ENCODE measurements at places on chromosomes 12 and 14.
A peak's percentile ranks its signal among the peaks of the same experiment; 100 is the strongest.

GRCh38 chr12:16272222-16272621 lies 5.3 kb downstream of the SLC15A5 start:
- DNase-seq: no peak

DNA sequence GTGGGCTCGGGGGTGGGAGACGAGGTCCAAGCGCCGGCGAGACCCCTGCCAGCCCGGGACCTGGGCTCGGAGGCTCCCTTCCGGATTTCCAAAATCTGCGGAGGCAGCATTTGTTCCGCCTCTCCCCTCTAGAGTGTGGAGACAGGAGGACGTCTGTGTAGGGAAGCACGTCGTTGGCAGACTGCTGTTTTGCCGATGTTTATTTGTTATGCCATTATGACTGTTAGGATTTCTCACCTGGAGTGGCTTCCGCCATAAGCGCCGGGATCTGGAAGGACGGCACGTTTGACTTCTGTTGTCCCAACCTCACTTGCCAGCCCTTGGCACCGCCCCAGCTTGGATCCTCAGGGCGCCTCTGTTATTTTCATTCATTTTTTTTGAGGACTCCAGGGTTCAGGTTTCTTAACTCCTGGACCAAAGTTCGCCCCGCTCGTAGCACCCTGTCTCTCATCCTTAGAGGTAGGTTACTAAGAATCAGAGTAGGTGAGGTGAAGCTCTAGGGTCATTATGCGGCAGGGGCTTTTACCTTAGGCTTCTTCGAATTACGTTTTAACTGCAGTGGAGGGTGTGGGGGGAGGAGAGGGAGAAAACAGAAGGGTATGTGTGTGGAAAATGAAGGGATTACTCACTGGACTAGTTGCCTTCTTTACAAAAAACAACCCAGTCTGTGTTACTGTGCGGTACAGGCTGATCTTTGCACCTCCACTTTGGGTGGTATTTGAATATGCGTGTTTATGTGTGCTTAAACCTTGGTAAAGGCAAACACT lies 547 bp upstream of the PYGL start:
- DNase-seq: peak; percentile 37

GRCh38 chr12:7351177-7351576 lies 47.3 kb downstream of the ACSM4 start:
- DNase-seq: no peak

DNA sequence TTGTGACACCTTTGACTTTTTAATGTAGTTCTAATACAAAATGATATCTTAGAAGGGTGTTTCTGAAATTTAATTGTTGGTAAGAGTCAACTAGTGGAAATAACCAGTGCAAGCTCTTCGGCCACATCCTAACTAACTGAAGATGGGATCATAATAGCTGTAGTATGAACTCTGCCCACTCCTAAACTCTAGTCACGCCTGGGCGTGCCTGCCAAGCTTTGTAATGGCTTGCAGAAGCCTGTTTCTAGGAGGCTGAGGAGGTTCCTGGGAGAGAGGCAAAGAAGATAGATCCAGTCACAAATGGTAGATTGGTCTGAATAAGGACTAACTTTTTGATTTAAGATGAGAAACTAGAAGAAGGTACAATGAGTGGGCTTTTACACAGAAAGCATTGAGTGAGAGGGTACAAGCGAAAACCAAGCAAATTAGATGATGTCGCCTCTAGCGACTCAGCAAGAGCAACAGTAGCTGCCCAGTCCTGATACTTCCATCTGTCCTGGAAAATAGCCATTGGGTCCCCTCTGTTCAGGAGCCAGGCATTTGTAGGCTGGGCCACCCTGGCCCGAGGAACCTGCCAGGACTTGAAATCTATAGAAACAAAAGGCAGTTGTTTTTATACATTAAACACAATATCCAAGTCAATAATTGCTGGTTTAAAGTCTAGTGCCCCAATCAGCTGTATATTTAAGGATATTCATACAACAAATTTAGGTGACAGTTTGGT lies 148.8 kb downstream of the SLC38A4 start:
- no peak for DNase-seq

DNA sequence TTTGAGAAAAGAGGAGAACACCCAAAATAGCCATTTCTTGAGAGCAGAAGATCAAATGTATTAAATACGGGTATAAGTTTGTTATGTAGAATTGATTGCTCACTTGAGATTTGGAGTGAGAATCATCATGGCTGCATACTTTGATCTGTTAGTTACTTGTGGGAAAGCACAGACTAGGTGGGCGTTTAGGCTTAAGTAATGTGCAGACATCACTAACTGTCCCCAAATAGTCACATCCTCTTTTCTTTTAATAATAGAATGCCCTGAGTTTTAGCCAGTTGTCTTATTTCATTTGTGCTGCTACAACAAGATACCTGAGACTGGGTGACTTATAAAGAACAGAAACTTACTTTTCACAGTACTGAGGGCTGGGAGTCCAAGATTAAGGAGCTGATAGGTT lies 14.3 kb upstream of the GTF2A1 start:
- DNase-seq: no peak

DNA sequence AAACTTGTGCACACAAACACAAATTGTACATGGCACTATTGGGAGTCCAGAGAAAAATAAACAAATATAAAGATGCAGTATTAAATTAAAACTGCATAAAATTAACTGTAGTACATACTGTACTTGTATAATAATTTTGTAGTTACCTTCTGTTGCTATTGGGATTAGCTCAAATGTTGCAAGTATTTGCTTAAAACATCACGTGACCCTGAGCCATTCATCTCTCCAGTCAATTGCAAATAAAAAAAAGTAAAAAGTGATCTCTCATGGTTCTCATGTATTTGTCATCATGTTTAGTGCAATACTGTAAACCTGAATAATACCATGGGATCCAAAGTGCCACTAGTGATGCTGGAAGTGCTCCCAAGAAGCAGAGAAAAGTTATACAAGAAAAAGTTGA lies 88.1 kb upstream of the NAV3 start:
- DNase-seq: no peak

DNA sequence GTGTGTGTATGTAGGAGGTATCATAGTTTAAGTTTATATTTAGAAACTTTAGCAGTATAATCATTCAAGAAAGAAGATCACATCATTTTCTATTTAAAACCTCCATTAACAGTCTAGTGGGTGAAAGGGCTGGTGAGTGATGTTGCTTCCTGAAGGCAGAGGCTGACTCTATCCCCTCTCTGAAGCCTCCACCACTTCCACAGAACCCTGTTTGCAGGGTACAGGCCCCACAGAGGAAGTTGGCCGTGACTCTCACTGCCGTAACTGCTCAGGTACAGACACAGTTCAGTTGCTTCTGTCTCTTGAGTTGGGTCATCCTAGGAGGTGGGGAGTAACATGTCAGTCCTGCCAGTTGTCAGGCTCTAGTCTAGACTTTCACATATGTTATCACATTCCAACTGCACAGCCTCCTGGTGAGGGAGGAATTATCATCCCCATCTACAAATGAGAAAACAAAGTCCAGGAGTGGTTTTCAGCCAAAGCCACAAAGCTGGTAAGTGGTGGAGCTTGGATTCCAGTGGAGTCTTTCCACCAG lies 31.5 kb downstream of the CFL2 start:
- peak; percentile 75 for DNase-seq

GRCh38 chr12:62694632-62695031 lies 228.0 kb downstream of the MON2 start:
- DNase-seq: no peak

DNA sequence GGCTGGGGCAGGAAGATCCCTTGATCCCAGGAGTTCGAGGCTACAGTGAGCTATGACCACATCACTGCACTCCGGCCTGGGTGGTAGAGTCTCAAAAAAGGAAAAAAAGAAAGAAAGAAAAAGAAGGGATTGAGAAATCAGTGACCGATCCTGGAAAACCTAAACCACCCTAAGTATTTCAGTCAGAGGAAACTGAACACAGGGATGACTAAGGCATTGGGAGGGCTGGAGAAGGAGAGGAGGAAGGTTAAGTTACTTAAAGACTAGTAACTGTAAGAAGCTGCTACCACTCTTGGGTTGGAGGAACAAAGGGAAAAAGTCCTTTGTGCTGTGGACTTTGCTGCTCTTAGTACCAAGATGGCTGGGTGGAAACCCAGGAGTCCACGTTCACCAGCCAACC lies 10.6 kb downstream of the HHIPL1 start:
- DNase-seq: no peak

DNA sequence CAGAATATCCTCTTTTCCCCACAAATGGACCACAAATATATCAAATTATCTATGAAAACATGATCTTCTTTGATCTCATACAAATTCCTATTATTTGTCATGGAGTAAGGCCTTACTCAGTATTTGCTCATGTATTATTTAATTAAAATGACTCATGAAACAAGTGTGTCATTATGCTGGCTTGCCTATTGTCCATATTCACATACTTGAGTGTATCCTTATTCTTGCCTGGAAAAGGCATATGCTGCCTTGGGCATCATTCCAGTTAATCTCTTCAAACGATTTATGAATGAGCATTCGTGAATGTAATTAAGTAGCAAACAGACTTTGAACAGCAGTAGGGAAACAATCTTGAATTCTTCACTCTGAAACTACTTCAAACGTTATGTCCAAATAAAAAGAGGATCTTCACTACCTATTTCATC lies 22.6 kb upstream of the SNRPF start:
- no peak for DNase-seq

DNA sequence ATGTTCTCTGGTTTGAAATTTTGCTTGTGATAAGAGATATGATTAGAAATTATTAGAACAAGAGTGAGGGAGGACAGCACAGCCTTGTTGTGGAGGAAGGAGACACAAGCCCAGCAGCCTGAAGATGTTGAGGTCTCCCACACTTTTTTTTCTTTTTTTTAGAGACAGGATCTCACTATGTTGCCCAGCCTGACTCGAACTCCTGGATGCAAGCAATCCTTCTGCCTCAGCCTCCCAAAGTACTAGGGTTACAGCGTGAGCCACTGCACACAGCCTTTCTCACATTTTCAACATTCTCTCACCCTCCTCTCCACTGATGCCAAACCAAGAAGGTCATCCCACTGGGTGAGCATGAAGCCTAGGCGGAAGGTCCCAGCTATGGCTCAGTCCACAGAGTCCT lies 4.9 kb upstream of the KRT8 start:
- no peak for DNase-seq

DNA sequence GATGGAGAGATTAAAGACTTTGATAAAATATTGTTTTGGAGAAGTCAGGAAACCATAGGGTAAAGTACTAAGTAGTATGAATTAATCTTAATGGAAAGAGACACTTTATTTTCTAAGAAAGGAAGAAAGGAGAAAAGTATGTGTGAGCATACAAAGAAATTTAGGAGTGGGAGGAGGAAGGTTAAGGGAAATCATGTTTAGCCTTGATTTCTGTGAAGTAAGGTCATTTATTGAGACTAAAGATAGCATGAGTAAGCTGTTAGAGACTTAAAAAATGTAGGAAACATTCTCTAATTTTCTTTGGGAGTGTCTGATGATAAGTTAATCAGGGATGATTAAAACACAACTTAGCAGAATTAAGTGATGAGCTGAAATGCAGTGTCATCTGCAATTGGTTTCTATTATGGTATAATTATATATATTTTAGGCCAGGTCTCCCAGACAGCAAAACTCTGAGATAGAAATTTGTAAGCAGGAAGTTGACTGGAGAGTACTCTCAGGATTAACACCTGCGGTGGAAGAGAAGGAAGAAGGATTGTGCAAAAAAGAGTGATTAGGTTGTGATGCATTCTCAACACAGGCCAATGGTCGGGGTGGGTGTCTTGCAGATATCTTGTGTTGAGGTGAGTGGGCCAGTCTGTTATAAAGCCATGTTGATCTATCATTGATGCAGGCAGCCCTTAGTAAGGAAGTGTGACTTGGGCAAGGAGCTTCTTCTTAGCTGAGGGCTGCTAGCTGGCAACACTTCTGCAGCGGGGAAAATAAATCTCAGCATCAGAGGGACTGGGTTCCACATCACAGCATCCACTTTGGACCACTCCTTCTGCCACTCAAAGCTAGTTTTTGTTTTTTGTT lies 256.2 kb downstream of the AEBP2 start:
- DNase-seq: no peak

GRCh38 chr14:105857826-105858675 lies 331.7 kb downstream of the TMEM121 start:
- no peak for DNase-seq

- DNase-seq: no peak
Observed at GRCh38 chr12:27161458-27162228, 79.3 kb upstream of the C12orf71 start.

- peak; percentile 81 for DNase-seq
Observed at GRCh38 chr12:118189741-118190191, 53.8 kb downstream of the PEBP1 start.

- DNase-seq: no peak
Observed at GRCh38 chr14:72780751-72781150, 113.2 kb downstream of the DPF3 start.

DNA sequence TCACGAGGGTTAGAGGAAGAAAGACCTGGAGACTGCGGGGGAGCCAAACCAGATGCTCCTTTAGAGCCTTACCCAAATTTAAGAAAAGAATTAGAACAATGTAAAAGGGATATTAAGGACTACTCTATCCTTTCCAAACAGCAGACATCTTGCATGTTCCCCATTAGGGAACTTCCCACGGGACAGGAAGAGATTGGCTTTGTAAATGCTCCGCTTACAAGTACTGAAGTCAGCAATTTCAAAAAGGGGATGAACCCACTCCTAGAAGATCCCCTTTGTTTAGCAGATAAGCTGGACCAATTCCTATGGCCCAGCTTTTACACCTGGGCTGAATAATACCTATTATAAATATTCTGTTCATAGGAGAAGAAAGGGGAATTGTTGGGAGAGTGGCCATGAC lies 74.2 kb downstream of the APOBEC1 start:
- DNase-seq: no peak

DNA sequence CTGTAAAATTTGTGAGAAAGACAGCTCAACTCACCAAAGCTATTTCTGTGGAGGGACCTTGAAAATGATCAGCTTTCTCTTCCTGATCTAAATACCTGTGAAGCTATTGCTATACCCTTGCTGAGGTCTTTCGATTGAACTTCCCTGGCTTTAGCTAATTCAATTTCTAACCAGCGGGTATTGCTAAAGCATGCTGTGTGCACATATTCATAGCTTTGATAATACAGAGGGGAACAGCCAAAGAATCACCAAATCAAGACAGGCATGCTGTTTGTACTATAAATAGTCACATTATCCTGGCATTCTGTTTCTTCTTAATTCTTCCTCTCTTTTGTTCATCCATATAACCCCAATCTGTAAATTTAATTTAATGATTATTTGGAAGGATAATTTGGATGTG lies 233.0 kb downstream of the LRFN5 start:
- DNase-seq: no peak

GRCh38 chr12:30980955-30981662 lies 54.6 kb downstream of the TSPAN11 start:
- DNase-seq: no peak

- DNase-seq: no peak
Observed at GRCh38 chr14:24829862-24830261, 195.9 kb upstream of the GZMB start.

- DNase-seq: no peak
Observed at GRCh38 chr12:113261847-113262470, 40.7 kb downstream of the TPCN1 start.

All from NCI-H1694 treated with DMSO at 0.1 percent for 48 hours (cell line).